ENCODE measurements at places on chromosomes 5 and 9. TPM values are rescaled to one million over a fixed set of nuclear protein-coding genes. Genes with fewer than 3 reads are reported as not detected.
A peak's percentile ranks its signal among the peaks of the same experiment; 100 is the strongest.

FOXI1 gene
- total RNA-seq, result not detected

MZB1 gene
- not detected for total RNA-seq

IL13 gene
- total RNA-seq, result not detected

PRUNE2 gene
- total RNA-seq, result 0.29 TPM

- peak; percentile 66 for DNase-seq
Measured at GRCh38 chr9:37938121-37938891, 34.4 kb upstream of the SLC25A51 start.

- no peak for DNase-seq
Measured at GRCh38 chr9:72204062-72204461, 54.8 kb downstream of the GDA start.

GRCh38 chr9:84759804-84760203 lies 90.3 kb downstream of the NTRK2 start:
- no peak for DNase-seq

DNA sequence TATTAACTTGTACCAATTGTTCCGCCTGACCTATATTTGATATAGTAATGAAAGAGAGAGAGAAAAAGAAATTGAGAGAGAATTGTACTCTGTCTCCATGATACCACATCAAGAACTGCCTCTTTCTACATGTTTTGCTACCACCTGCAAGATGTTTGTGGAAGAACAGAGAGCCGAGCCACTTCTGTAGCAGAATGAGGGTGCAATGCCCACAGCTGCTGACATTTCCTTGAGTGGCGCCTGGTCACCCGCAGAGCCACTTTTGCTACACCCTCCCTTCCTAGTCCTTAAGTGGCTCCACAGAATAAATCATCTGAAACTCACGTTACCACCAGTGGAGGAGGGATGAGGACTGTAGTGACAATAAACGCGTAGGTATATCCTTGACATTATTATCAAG lies 17.1 kb upstream of the FAM81B start:
- DNase-seq, result no peak

- DNase-seq, result no peak
Measured at GRCh38 chr5:10130881-10131280, 118.8 kb downstream of the ATPSCKMT start.

DNA sequence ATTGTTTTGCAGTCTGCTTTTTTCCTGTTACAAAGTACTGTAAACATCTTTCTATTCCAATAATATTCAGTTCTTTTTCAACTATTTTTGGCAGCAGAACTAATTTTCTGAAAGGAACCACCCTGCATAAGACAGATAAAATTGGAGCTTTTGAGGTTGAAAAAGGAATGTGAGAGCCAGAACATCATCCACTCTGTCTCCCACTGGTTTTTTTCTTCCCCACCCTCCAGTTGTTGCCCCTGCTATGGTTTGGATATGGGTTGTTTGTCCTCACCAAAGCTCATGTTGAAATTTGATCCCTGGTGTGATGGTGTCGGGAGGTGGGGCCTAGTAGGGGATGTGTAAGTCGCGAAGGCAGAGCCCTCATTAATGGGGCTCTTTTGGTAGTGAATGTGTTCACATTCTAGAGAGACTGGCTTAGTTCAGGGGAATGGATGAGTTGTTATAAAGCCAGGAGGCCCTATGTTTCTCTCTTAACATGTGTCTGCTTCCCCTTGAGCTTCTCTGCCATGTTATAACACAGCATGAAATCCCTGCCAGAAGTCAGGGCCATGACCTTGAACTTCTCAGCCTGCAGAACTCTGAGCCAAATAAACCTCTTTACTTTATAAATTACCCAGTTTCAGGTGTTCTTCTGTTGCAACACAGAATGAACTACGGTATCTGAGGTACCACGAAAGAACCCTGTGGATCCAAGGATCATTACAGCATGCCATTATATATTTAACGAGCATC lies 34.8 kb upstream of the MAST4 start:
- DNase-seq, result no peak

GRCh38 chr5:35239911-35240610 lies 9.8 kb upstream of the PRLR start:
- no peak for DNase-seq

GRCh38 chr9:133385452-133385851 lies 9.3 kb downstream of the STKLD1 start:
- no peak for DNase-seq

GRCh38 chr5:96661855-96662724 lies at the start of gene CAST:
Gene CAST, plus strand, starts transcription at chr5:96662376. Its CDS starts 47 bp downstream, at chr5:96662423.
- peak; percentile 98 for DNase-seq

GRCh38 chr9:90546200-90546599 lies 96.4 kb downstream of the DIRAS2 start:
- DNase-seq, result peak; percentile 60

Measured in MCF 10A (cell line).